ENCODE measurements at places on chromosomes 6 and 20.

- DNase-seq: no peak
These were observed 81.2 kb upstream of the CCN6 start for GRCh38 chr6:111972745-111973117.

DNA sequence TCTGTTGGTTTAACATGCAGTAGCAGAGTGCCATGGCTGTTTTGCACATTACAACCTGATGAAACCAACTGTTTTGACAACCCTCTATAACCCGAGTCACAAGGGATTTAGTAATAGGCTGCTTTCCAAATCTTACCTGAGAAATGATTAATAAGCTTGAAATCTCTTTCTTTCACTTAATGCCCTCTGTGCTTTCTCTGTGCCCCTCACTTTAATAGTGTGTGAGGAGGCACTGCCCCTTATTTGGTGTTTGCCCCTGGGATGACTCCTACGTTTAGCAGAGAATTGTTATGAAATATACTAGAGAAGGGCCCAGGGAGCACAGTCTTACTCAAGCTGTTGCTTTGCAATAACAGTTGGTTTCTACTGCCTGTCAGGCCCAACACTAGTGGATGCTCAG lies 31.0 kb upstream of the PTCHD4 start:
- no peak for DNase-seq

DNA sequence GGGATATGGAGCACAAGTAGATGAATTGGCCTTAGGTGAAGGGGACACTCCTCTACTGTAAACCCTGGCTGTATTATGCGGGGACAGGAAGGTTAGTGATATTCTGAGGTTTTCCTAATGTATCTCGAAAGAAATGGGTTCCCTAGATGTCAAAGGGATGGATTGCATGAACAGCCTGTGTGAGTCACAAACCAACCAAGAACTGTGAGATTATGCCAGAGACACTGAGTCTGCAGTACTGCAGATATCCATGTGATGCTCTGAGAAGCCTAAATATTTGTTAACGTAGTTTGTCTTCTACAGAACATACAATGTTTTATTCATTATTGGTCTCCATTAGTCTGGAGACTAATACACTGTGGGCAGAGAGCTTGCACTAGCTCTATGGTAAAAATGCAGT lies 182.2 kb downstream of the AKAP7 start:
- no peak for DNase-seq

- no peak for DNase-seq
These were observed 78.2 kb downstream of the TSHZ2 start for GRCh38 chr20:53050338-53050737.

DNA sequence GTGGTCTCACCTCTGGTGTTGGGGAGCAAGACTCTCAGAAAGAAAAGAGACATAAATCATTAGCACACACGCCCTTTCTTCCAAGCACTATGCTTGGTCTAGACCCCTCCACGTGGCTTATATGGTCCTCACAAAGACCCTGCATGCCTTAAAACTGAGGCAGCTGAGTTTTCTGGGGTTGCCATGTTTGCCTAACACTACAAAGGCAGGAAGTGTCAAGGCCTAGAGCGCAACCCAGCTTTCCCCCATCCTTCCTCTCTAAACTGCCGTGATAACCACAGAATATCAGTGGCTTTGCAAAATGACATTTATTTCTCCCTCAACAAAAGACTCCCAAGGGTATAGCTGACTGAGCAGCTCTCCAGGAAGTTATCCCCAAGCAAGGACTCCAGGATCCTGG lies 146.5 kb upstream of the TOP1 start:
- no peak for DNase-seq

- no peak for DNase-seq
These were observed 50.0 kb upstream of the ECI2 start for GRCh38 chr6:4185419-4185818.

DNA sequence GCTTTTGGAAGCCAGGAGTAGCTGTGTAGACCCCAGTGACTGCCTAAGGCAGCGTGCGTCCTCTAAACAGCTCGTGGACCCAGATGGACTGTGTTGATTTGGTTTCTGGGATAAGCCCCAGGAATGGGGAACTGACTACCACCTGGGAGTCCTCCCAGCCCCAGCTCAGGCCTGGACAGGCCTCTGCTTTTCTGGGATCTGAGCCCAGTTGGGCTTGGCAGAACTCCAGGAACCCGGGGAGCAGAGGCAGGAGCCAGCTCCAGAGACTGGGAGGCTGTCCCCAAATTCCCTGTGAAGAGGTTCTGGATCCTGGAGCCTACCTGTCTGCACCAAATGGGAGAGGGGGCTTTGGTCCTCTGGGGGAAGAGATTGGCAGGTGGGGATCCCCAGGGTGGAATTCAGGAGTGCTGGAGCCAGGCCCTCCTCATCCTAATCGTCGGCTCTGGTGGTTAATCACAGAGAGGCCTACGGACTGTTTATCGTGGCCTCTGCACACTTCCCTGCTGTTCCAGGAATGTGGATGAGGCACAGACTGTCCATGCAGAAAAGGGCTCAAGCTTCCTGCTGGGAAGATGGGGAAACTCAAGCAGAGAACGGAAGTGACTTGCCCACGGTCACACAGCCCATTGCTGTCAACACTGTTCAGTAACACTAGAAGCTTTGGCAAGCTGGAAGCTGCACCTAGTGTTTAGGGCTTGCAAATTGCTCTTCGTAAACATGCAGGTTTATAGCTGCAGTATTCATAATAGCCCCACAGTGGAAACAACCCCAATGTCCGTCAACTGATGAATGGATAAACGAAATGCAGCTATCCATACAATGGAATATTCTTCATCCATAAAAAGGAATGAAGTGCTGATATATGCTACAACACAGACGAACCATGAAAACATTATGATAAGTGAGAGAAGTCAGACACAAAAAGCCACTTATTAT lies 100.6 kb downstream of the KCNB1 start:
- DNase-seq: no peak

DNA sequence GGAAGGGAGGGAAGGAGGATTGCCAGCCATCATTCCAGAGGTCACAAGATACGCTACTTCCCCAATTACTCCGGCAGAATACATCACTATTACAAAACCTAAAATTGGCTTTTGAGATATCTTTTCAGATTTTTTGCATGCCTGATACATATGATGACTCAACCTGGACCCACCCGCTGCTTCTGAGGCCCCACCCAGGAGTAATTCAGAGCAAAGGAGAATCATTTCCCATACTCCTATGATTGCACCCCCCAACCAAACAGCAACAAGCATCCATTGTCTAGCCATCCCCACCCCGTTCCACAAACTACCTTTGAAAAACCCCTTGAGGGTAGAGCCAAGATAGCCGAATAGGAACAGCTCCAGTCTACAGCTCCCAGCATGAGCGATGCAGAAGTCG lies 163.5 kb upstream of the GJE1 start:
- peak; percentile 9 for DNase-seq
